ENCODE measurements at places on chromosomes 1 and 21.

GRCh38 chr1:94783342-94784189 is 36.6 kb upstream of the SLC44A3 start:
- no peak for DNase-seq

DNA sequence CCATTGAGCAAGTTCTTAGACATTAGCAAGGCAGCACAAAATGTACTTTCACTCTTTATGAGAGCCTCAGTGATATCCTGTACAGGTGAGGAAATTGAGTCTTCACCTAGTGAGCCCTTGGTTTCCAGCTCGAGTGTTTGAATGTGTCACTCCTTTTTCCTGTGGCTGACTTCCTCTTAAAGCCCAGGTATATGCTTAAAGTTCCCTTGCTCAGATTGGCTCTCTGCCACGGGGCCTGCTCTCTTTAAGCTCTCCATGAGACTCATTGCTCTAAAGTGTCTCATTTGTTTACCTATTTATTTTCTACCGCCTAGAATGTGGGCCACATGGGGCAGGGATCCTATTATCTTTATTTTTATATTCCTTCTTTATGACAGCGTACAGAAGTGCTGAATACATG is 324.9 kb downstream of the SIPA1L2 start:
- no peak for DNase-seq

- no peak for DNase-seq
Measured at GRCh38 chr21:20642681-20643080, 355.5 kb upstream of the NCAM2 start.

DNA sequence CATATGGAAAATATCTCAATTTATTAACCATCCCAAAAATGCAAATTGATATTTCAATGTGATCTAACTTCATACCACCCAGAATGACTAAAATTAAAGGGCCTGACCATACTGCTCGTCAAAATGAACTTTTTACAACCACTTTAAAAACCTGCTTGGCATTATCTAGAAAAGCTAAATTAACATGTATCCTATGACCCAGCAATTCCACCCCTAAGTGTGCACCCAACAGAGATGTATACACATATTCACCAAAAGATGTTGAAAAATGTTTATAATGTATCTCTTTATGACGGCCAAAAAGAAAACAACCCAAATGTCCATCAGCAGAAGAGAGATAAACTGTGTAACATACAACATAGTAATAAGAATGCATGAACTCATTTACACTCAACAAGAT is 1.6 kb upstream of the BCAR3 start:
- no peak for DNase-seq

DNA sequence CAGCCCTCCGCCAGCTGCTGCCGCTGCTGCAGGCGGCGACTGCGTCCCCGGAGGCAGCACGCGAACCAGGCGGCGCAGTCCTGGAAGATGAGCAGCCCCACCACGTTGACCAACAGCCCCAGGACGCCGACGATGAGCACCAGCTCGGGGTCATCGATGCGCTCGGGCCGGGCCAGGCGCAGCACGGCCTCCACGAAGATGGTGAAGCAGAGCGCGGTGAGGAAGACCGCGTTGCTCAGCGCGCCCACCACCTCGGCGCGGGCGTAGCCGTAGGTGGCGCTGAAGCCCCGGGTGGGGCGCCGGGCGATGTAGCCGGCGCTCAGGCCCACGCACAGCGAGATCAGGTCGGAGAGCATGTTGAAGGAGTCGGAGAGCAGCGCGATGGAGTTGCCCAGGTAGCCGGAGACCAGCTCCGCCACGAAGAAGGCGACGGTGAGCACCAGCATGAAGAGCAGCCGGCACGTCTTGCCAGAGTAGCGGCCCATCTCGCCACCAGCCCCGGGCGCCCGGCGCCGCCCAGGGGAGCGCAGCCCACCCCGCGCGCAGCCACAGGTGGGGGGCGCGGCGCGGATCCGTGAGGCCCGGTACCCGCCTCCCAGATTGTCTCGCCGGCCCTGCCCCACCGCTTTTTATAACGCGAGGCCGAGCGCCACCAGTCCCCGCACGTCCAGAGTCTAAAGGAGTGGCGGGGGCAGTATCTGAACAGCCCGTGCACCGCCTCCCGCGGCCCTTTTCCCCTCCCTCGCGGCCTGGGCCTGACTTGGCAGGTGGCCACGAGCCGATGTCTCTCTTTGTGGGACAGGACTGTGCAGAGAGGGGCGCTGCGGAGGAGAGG is at the start of gene SLC30A10:
Gene SLC30A10 (minus strand): TSS at position 602 of the 835 bp plus-strand sequence. CDS start 117 bp downstream, at position 485.
- no peak for DNase-seq

DNA sequence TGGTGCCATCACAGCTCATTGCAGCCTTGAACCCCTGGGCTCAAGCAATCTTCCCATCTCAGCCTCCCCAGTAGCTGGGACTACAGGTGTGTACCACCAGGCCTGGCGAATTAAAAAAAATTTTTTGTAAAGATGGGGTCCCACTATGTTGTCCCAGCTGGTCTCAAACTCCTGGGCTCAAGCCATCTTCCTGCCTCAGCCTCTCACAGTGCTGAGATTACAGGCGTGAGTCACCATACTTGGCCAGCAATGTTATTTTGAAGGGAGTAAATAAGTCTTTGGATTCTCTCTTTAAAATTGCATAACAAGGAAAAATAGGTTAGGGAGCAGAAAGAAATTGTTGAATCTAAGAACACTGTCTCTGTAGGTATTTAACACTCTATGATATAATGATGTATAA is 111.3 kb downstream of the RPS6KC1 start:
- DNase-seq: no peak

DNA sequence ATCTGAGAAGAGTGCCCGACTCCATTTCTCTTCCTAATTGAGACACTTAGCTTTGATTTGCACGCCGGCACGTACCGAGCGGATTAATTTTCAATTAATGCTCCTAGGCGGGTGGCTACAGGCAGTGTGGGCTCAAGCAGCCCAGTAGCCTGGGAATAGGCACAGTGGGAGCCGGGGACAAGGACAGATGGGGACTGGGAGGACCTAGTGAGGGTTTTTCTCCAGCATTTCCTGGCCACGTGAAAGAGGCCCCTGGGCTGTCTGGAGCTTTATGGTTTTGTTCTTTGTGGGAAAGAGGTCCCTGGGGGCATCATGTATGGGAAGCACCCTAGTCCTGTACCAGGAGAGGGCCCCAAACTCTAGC is 78.6 kb upstream of the CSF3R start:
- DNase-seq: no peak

DNA sequence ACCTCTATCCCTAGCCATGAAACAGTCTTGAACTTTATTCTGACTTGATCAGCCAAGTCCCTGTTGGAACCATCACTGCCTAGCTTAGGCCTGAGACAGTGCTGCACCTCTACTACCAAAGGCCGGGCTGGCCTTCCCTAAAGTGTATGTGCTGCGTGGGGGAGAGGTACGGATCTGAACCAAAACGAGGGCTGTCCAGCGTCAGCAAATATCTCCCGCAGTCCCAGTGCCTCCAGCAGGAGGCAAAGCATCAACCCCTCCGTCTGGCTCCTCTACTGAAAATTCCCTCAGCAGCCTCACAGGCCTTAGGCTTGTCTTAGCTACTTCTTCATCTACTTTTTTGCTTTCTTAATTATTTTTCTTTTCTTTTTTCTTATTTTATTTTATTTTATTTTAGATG is 33.3 kb upstream of the KIF26B start:
- no peak for DNase-seq

DNA sequence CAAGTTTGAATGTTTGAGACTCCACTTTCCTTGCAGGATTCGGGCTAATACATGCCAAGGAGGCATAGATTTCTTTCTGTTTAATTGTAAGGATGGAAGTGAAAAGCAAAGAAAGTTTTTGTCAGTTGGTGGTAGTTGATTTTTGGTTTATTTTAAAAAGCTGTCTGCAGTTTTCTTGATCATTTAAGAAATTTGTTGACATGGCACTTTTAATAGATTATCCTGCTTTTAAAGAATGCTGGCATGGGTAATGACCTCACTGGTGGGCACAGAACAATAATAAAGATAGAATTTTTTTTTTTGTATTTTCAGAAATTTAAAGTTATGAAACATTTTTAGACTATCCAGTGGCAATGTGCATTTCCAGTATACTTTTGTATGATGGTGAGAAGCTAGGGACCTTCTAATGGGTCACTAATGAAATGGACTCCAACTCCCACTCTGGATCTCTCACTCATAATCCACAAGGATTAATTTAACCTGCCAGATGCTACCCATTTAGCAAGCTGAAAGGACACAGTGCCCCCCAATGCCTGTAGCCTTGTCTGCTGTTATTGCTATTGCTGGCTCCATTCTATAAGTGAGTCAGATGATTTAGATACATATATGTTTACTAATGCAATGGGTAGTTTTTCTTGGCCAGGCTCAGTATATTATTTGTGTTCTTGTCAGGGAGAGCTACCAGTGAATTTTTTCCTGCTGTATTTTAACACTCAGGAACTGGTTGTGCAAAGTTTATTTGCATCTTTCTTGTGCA is 190.2 kb upstream of the SGIP1 start:
- DNase-seq: no peak

DNA sequence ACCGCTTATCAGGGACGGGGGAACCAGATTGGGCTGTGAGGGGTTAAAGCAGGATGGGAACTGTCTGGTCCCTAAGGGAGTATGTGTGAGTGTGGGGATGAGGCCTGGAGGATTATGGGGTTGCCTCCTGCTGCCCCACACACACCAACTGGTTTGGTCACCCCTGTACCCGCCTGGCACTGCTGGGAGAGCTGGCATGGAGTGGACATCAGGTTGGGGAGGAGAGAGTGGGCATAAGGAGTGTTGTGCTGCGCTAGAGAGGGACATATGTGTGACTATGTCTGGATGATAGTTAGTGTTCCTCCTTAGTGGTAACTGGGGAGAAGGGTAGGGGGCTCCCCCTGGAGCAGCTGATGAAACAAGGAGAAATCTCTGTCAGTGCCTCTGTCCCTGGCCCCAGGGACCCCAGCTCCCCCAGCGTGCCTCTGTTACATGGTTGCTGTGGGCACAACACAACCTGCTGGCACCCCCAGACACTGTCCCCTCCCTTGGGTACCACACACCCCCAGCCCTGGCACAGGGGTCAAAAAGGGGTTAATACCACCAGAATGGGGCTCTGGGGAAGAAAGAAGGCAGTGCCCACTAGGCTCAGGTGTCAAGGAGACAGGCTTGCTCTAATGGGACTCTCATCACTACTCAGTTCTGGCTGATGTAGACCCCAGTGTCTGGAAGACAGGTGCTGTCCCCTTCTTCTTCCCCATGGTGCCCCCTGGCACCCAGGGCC is 1.9 kb downstream of the ZBTB7B start:
- no peak for DNase-seq

- DNase-seq: no peak
Measured at GRCh38 chr1:18919197-18919905, 17.0 kb upstream of the ALDH4A1 start.

DNA sequence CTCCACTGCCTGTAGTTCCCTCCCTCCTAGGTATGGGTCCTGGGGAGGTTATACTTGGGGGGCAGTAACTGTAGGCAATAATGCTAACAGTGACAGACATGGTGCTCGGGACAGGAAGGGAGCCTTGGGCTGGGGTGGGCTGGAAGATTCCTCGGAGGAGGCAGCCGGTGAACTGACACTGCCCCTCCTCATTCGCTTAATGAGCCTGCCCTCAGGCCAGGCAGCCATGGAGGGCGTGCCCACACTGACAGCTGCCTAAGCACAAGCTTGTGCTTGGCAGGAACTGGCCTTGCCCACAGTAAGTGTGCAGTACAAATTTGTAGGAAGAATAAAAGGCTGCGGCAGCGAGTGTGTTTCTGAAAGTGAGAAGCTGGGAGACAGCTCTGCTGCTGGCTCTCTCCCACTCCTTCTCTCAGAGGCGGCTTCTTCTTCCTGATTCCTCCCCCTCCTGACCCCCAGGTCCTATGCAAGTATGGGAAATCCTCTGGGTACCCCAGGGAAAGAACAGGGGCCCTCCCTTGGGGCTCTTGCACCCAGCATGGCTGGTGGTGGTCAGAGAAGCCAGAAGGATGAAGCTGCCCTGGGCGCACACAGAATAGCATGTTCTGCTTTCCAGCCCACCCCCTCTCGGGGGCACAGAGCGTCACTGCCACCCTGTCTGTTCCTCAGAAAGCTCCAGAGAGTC is 23.6 kb downstream of the OPTC start:
- DNase-seq: no peak

GRCh38 chr21:35989138-35989735 is 71.1 kb downstream of the SETD4 start:
- DNase-seq: no peak

GRCh38 chr1:3399732-3400131 is 54.7 kb upstream of the ARHGEF16 start:
- DNase-seq: no peak

GRCh38 chr1:29625084-29625420 is 388.7 kb downstream of the PTPRU start:
- DNase-seq: no peak

GRCh38 chr1:101474039-101474665 is 237.3 kb downstream of the S1PR1 start:
- no peak for DNase-seq

GRCh38 chr1:154460695-154461260 is 41.2 kb upstream of the TDRD10 start:
- no peak for DNase-seq

- no peak for DNase-seq
Measured at GRCh38 chr1:206074839-206075238, 21.9 kb downstream of the RHEX start.

GRCh38 chr1:231171623-231172197 is 9.9 kb downstream of the TRIM67 start:
- DNase-seq: no peak

DNA sequence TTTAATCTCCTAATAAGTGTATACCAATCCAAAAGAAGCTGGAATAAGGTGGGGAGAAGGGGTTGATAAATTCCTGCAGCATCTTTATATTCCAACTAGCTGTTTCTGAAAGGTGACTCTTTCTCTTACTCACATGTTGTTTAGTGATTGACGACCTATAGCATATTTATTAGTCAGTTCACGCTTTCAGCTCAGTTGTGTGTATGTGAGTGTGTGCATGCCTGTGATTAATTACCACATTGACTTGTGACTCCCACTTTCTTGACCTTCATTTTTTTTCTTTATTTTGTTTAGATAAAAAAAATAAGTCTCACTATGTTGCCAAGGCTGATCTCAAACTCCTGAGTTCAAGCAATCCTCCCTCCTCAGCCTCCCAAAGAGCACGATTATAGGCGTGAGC is 44.4 kb downstream of the ATP2B4 start:
- no peak for DNase-seq

DNA sequence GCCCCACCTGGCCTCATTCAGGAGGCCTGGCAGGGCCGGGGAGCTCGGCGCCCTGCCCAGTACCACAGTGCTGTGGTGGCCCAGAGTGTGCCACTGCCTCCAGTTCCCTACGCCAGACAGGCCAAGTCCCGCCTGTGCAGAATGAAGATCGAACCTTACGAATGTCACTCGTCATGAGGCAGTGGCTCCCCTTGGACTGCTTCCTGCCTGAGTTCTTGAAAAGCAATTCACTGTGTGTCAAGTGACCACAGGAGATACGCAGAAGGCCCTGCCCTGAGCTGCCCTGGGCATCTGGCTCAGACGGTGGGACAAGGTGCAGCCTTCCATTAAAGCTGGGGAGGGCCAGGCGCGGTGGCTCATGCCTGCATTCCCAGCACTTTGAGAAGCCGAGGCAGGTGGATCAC is 49.6 kb upstream of the LRP8 start:
- no peak for DNase-seq

DNA sequence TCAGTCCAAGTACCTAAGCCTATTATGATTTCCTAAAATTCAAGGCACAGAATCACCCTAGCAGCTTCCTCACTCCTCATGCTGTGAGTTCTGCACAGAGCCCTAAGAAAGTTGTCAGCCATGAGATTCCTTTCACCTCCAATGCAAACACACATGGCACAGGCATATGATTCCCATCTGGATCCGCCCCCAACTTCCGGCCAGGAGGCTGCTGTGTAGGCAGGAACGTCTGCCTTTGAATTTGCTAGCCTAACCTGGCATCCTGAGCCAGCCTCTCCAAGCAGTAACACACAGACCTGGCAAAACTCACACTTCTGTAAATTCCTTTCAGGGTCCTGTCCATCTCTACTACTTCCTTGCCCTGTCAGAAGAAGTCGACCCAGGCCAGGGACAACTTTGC is 521.1 kb upstream of the BEND5 start:
- DNase-seq: no peak

Measured in T-helper 22 cell (primary cell).